ENCODE measurements at places on chromosomes 3 and 15.

- no peak for DNase-seq
Measured at GRCh38 chr3:52453496-52454249, at the start of gene TNNC1. Gene TNNC1, minus strand, starts transcription at chr3:52454041. Its CDS starts 26 bp downstream, at chr3:52454015.

DNA sequence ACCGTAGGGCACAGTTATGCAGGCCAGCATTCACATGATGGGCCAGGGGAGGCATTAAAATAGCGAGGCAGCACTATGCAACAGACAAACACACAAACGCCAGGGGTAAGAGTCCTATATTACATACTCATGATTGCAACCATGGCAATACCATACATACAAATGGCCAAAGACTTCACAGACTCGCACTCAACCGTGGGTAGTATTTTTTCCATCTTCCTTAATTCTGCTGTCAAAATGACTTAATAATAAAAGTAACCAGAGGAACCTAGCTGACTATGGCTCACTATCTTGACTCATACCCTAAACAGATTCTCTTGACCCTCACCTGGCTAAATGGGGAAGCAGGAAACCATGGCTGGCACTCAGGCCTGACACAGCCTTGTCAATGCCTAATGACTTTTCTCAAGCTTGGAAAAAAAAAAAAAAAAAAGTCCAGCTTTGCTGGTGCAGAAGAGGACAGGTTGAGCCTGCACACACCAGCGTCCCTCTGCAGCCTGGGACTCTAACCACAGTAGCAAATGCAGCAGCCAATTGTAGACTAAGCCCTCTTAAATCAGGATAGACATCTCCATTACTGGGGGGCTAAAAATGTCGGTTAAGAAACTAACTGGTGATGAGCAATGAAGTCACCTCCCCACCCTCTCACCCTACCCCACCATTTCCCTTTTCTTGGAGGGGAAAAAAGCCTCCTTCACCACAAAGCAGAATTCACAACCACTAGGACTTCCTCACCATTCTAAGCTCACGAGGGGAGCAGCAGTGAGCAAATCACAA, 23.1 kb downstream of the CCDC12 start:
- DNase-seq, result no peak

DNA sequence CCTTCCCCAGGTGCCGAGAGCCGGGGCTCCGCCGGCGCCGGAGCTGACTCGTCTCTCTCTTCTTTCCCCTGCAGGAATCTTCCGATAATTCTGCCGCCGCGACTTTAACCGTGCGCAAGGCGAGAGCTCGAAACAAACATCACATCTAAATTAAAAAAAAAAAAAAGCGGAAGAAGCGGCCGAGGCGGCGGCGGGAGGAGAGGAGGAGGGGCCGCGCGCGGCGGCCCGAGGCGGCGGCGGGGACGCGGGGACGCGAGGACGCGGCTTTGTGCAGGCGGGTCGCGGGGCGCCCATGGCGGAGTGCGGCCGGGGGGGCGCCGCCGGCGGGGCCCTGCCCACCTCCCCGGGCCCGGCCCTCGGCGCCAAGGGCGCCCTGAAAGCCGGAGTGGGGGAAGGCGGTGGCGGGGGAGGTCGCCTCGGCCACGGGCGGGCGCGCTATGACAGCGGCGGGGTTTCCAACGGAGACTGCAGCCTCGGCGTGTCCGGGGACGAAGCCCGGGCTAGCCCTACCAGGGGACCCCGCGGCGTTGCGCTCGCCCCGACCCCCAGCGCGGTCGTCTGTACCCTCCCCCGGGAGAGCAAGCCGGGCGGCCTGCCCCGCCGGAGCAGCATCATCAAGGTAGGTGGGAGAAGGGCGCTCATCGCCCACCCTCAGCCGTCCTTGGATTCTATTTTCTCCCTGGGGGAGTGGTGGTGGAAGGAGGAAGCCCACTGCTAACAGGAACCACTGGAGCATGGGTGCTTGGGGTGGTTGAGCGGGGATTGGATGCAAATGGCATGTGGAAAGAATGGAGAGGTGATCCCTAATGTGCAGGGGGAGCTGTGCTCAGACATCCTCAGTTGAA, at the start of gene PLCL2:
TSS of gene PLCL2 (plus strand) at position 208 of the 845 bp plus-strand sequence. CDS start at position 293, 85 bp downstream.
- peak; percentile 46 for DNase-seq

- no peak for DNase-seq
Measured at GRCh38 chr3:78823434-78823833, 944.4 kb downstream of the ROBO1 start.

GRCh38 chr3:113264283-113265131, 53.1 kb downstream of the BOC start:
- no peak for DNase-seq
